ENCODE measurements at places on chromosomes 5 and 9.
A peak's percentile ranks its signal among the peaks of the same experiment; 100 is the strongest.

- DNase-seq: no peak
Measured at GRCh38 chr9:106697750-106698502, 165.0 kb upstream of the ZNF462 start.

- DNase-seq: no peak
Measured at GRCh38 chr5:103829585-103829984, 267.0 kb upstream of the NUDT12 start.

DNA sequence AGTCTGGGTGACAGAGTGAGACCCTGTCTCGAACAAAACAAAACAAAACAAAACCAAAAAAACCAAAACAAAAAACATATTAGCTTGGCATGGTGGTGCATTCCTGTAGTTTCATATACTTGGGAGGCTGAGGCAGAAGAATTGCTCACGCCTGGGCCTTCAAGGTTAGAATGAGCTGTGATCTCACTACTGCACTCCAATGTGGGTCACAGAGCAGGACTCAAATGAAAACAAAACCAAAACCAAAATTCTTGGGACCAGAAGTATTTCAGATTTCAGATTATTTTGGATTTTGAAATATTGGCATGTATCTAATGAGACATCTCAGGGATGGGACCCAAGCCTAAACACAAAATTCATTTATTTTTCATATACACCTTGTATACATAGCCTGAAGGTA lies 80.2 kb downstream of the TMC1 start:
- DNase-seq: no peak

DNA sequence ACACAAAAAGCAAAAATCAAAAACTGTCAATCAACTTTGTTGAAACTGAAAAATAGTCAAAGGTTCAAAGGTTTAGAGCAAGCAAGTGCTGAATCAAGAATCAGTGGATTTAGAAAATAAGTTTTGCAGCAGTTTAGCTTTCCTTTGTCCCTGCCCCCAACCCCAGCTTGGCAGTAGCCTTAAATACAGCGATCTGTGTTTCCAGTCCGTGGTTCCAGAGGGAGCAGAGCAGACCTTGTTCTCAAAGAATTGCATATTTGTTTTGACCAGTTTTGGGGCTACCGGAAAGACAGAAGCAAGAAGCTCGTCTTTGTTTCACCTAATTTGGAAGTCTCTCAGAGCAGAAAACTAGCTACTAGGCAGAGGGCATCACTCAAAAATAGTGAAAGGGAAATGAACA lies 57.2 kb upstream of the PRDM9 start:
- DNase-seq: no peak

DNA sequence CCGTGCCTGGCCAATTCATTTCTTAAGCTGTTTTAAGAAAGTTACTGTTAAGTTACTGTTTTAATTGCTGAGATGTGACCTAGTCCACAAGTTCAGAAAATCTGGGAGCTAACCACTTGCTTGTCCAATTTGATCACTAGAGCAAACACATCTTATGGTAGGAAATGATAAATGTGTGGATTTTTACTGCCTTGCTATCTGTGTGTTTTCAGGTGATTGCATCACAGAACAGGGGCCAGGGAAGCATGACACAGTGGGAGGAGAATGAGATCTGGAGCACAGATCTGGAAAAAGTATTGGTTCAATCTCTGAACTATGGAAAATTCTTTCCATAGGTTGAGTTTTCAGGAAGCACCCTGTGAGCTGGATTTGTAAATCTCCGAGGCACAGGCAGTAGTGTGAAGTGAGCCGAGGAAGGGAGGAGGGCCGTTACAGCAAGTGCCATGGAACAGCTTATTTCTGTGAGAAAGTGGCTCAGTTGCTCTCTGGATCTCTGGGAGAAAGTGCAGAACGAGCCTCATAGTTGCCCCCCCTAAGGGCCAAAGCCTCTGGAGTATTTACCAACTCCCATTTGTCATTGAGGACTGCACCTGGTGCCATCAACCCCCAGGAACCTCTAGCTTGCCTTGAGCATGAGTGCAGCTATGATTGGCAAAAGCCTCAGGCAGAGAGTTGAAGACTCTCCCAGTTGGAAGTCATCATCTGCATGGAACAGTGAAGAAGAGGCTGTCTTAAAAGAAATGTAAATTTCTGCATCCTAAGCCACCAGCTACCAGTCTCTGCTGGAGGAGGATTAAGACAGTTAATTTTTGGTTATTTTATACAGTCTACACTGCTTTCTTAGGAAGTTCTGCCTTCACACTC lies 161.8 kb upstream of the CLINT1 start:
- DNase-seq: no peak

- no peak for DNase-seq
Measured at GRCh38 chr5:144247131-144247530, 76.5 kb downstream of the KCTD16 start.

DNA sequence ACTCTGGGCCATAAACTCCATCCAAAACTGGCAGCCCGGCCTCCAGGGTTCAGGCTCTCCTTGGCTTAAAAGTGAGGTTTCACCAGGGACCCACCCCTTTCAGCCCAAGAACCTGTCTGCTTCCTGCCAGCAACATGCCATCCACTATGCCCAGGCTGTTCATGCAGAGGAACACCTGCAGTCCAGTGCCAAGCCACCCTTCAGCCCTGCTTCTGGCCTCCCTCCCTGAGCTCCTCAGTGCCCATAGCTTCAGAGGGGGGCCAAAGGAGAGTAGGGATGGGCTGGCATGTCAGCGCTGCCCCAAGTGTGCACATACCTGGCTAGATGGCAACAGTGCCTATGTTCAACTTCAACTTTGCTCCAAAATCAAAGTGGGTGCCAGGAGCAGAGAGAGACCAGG lies 166.9 kb upstream of the MRPS30 start:
- no peak for DNase-seq

GRCh38 chr5:67617051-67617450 lies 420.5 kb upstream of the CD180 start:
- DNase-seq: no peak

GRCh38 chr9:128568470-128569078 lies 16.2 kb downstream of the SPTAN1 start:
- DNase-seq: no peak

- no peak for DNase-seq
Measured at GRCh38 chr5:169268019-169268418, 32.9 kb downstream of the SLIT3 start.

- DNase-seq: no peak
Measured at GRCh38 chr9:19922476-19923118, 133.8 kb upstream of the SLC24A2 start.

DNA sequence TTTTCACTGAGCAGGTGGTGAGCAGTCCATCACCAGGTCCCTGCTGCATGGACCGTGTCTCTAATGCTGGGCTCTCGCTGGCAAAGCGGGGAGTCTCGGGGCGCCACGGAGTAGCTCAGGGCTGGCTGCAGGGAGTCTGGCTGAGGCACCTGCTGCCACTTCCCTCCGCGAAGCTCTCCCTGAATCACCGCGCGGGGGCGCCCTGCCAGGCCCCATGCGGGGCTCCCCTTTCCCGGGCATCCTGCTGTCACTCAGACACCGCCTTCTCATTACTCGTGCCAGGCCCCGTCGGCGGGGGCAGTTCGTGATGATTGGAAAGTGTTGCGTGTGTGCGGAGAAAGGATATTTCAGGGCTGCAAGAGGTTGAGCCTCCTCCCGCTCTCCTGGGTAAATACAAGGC lies 335.8 kb downstream of the IRX2 start:
- DNase-seq: no peak

DNA sequence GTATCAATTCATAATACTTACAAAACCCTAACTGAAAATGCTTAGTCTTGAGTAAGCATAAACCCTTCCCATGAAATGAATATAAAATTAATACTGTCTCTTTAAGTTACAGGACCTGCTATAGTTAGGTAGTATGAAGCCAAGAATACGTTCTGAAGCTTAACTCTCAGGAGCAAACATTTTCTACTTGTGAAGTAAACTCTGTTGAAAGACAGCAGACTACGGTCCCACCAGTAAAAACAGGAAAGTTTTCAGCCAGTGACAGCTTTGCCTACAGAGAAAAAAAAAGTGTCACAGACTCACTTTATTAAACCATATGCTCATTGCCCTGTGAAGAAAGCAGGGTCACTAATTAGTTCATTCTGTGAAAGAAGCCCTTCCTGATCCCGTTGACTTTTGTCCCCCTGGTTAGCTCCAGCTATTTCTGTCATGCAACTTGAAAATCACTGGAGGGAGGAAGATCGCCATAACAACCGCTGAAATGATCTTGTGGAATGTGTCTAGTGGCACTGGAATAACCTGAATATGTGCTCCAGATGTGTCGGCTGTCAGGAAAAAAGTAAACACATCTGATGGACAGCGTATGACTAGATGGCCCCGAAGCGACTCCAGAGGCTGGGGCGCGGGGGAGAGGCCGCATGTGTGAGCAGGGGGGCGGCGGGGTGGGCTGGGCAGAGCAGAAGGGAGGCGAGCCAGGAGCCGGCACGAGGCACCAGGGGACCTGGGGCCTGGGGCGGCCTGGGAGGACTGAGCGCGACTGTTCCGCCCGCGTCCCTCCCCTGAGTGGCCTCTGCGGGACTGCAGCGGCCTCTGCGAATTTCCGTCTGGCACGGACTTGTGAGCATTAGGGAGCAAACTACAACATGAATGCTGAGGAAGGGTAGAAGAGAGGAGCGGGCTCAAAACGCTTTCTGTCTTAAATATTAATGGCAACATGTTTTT lies 41.9 kb downstream of the BNC2 start:
- no peak for DNase-seq

DNA sequence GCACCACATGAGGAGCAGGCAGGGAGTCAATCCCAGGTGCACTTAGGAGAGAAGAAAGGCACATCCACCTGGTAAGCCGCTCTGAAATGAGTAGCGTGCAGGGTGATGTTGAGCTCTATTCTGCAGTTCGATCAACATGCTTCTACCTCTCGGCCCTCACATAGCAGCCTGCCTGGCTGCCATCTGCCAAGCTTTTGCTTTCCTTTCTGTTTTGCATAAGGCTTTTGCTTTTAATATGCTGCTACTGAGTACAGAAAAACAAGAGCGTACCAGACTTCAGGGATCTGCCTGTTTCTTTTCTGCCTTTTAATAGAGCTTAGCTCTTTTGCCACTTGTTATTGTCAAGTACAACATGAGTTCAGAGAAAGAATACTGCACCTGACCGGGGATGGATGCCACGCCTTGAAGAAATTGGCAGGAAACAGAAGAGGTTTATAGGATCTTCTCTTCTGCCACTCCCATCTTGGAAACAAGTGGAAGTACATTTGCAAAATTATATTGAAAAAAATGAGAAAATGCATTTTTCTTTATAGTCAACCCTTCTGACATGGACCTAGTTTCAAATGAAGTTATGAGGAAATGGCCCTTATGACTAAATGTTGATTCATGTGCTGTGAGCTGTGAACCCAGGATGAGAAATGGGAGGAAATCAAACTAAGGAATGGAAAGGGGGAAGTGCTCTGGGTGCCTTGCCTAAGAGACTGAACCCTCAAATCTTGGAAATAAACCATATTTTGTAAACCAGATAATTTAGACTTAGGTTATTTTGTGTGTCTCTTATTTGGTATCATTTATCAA lies 4.0 kb upstream of the FCHO2 start:
- DNase-seq: no peak

DNA sequence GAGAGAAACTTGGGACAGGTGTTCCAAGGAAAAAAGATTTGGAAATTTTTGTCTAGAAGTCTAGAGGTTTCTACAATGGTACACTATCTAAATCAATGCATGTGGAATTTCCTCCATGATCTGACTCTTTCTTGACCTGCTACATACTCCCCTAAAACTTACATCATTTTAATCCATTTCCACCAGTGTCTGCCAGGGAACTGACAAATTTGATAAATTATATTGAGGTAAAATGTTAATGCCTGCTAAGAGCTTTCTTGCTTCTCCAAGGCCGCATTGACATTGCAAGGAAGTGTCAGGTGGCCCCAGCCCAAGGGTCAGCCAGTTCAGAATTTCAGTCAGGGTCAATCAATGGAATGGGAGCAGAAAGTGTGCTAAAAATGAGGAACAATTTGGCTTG lies 163.4 kb upstream of the FBXL17 start:
- no peak for DNase-seq

- DNase-seq: no peak
Measured at GRCh38 chr9:137878146-137878941, 762 bp downstream of the CACNA1B start.

DNA sequence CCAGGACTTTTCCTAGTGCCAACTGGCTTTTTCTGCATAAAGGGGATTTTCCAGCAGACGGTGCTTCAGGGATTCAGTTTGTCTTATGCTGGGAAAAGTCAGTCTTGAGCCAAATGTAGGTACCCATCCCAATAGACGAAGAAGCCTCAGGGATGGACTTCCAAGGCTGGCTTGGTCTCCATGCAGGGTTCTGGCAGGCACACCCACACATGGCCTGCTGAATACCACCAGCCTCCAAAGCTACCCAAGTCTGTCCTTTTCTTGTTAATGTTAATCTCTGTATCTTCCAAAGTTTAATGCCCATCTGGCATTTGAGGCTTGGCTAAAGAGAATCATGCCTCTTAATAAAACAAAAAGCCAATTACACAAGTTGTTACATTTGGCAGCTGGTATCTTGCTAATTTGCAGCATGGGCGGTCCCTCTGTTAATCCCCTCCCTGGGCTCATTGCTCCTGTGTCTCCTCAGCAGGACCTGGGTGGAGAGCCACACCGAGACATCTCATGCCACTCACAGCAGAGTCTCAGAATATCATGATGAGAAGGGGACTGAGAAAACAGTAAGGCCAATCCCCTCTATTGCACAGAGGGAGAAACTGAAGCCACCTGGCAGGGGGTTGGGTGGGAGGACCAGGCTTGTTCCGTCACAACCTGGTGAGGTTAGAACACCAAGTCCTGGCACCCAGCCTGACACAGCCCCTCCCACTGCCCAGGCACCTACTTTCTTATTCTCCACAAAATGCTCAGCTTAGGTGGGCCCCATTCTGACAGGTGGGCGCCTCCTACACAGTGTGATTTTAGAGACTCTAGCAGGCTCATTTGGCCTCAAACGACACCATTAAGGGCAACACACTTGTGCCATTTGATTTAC lies 243.2 kb downstream of the FSTL4 start:
- DNase-seq: no peak

GRCh38 chr5:171872666-171873065 lies 87.0 kb downstream of the SMIM23 start:
- no peak for DNase-seq

GRCh38 chr9:99004115-99004514 lies 60.4 kb downstream of the COL15A1 start:
- no peak for DNase-seq

- DNase-seq: peak; percentile 69
Measured at GRCh38 chr9:131732636-131733289, 7.1 kb downstream of the RAPGEF1 start.

DNA sequence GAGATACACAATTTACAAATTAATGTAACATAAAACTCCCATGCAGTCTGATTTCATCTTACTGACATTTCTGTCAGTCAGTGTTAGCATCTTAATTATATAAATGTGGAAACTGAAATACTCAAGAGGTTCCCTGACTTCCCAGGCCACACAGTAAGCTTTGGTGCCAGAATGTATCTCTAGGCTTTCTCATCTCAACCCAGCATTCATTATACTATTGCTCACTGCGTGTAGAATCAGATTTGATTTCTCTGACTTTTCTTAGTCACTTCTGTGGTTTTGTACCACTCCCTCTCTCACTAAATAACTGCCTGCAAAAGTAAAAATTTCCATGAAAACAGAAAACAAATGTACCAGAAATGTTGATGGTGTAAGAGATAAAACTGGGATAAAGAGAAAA lies 31.7 kb upstream of the CDKN2B start:
- no peak for DNase-seq

GRCh38 chr5:141680751-141681201 lies 1.3 kb downstream of the ARAP3 start:
- DNase-seq: no peak
